ENCODE measurements at places on chromosomes 7 and 10.

DNA sequence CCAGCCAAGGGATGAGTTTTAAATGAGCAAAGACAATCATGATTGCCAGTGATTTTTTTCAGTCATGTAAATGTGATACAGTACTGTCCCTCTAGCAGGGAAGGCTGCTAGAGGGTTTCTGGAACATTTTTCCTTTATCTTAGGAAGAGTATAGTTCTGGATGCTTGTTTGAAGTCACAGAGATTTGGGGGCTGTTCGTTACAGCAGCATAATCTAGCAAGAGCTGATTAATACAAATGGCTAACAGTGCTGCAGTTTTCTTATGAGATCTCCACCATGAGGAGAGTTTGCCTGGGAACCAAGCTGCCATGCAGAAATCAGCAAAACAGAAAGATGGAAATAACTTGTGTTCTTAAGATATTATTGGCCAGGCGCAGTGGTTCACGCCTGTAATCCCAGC, 7.9 kb upstream of the PPA1 start:
- no peak for DNase-seq

DNA sequence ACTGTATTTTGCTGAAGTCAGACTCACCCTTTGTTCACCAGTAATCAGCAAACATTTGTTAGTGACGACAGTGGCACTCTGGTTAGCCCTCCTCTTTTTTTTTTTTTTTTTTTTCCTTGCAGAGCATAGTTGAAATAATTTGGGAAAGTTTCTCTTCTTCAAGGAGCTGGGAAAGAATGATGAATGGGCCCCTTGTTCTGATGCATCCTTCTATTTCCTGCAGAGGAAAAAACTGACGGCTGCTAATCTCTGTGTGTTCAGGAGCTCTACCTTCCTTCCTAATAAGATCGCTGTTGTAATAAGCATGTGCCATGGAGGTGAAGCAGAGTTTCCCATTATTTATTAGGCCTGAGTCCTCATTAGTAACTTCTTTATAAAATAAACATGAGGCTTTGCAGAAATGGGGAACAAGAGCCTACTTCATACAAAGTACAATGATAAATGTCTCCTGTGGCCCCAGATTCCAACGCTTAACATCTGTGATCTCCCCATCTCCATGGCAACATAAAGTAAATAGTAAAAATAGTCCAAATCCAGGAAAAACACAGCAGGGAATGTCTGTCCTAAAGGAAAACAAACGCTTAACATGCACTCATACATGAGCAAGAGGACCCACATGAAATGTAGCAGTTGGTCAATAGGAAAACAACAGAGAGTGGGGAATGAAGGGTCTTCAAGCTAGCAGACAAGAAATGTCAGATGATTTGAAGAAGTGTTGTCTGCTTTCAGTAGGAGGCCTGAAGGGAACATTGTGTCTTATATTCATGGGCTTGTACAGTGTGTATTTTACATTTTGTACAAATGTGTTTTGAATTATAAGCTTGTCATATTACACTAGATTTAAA, 59.1 kb upstream of the CALD1 start:
- DNase-seq, result no peak

GRCh38 chr10:48305905-48306264, 592 bp upstream of the MAPK8 start:
- no peak for DNase-seq

DNA sequence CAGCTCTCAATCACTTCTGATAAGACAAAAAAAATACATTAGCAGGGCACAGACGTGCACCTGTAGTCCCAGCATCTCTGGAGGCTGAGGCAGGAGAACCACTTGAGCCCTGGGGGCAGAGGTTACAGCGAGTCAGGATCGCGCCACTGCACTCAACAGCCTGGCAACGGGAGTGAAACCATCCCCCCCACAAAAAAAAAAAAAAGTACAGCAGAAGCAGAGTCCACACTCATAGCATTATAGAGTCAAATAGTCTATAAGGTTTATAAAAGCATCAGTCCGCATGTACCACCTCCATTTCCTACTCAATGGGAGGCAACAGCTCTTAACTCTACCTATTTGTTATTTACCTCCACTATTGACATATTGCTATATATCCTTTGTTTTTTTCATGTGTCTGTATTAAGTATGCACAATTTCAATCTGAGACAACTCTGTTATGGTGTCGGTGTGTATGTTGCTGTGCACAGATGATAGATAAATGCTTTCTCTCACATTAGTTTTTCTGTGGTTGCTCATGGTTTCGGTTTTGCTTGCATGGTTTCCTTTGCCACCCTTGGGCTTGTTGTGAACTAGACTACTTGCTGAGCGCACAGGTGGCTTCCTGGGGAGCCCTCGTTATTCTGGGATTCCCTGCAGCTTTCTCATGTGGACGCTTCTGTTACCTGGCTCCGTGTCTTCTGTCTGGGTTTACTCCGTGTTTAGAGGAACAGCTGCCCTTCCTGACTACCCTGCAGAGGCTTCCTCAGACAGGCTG, 40.4 kb downstream of the PROSER2 start:
- DNase-seq, result no peak

- no peak for DNase-seq
Measured at GRCh38 chr7:130275826-130276297, 9.2 kb downstream of the CPA2 start.

DNA sequence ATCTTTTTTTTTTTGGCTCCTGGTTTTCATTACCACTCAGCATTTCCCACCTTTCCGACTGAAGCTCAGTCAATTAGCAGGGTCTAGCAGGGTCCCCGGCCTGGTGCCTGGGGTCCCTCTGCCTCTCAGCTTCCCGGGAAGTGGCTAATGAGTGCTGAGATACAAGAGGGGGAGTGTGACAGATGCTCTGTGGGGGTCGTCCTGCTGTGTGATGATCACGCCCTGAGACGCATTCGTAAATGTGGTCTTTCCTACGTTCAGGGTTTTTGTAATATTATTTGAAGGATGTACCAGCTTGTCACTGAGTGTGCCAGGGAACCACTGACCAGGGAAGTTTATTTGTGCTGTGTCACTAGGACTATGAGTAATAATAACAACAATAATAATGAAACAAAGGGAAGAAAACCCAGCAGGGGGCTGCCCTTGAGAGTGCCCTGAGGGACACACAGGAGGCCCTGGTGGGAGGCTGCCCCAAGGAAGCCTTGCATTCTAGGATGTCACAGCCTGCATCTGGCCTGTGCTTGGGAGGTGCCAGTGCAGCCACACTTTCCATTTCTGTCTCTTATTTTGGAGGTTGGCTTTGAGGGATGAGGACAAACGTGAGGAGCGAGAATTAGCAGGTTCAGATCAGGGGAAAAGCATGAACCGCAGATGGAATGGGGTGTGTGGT, 337.8 kb downstream of the ADARB2 start:
- DNase-seq, result no peak

All from Kasumi-1 (cell line).